Stimulated activated CD8-positive, alpha-beta memory T cell treated with anti-CD3 and anti-CD28 coated beads, Interleukin-4, amount 100 ng/mL, for 1 hour (primary cell): ENCODE measurements at places on chromosomes 1 and 21.

DNA sequence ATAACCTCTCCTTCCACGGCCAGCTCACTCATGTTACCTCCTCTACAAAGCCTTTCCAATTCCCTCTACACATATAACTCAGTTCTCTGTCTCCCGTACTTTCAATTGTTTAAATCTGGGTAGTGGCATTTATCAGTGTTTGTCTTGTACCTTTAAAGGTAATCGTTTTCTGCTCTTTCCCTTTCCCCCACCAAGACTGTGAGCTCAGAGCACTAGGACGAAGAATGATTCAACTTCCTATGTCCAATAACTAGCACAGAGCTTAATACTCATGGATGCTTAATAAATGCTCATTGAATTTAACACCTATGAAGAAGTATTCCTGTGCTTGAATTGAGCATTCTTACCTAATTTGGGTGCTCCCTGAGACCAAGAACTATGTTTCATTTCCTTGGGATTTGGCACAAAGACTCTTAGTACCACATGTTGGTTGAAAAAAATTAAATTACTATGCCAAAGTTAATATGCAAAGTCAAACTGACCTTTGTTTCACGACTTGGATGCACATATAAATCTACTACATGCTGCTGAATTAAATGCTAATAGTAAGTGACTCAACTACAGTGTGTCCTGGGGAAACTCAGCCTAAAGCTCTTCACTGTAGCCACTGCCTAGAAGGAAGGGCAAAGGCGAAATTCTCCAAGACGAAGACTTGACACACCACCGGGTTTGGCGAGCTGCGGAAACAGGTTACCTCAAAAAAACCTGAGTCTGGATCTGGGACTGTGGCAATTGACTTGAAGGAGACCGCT, 30.6 kb upstream of the C1orf185 start:
- no peak for DNase-seq

DNA sequence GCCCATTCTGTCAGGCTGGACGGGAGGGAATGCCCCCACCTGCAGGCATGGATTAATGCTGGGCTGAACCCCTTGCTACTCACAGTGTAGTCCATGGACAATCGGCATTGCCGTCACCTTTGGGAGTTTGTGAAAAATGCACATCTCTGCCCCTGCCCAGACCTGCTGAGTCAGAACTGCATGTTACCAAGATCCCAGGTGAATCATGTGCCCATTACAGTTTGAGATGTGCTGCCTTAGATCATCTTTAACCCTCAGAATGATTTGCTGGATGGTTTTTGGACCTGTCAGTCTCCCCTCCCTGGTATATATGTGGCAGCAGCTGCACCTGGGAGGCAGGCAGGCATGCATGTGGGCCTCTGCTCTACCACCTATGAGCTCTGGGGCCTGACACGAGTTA, 15.0 kb downstream of the HTR6 start:
- no peak for DNase-seq

GRCh38 chr1:227947676-227948492, at the start of gene WNT9A:
Gene WNT9A, minus strand, starts transcription at chr1:227947932. Its CDS starts 45 bp downstream, at chr1:227947887.
- no peak for DNase-seq

GRCh38 chr1:164716992-164717703, 158.2 kb downstream of the PBX1 start:
- DNase-seq, result no peak

DNA sequence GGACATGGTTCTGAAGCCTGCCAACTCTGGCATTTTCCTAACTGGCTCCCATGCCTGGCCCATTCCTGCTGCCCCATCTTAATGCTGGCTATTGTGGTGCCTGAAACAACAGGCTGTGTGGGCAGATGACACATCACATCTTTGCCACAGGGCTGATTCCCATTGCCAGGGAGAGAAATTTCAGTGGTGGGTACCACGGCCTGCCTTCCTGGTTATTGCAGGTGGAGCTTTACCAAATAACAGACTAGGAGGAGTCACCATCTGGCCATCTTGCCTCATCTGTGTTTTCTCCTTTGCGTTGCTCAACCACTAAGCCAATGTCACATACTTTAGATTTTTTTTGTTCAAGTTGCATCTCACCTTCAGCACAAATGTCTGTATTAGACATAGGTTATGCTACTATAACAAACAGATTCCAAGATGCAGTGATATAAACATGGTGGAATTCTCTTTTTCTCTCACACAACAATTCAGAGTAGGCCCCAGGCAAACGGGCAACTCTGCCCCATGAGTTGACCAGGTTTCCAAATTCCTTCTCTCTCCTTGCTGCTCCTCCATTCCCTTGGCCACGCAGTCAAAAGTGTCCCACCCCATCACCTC, 14.1 kb downstream of the CDA start:
- DNase-seq, result no peak
